ENCODE measurements at places on chromosomes 2 and 18. TPM values are rescaled to one million over a fixed set of nuclear protein-coding genes. Genes with fewer than 3 reads are reported as not detected.

DNA sequence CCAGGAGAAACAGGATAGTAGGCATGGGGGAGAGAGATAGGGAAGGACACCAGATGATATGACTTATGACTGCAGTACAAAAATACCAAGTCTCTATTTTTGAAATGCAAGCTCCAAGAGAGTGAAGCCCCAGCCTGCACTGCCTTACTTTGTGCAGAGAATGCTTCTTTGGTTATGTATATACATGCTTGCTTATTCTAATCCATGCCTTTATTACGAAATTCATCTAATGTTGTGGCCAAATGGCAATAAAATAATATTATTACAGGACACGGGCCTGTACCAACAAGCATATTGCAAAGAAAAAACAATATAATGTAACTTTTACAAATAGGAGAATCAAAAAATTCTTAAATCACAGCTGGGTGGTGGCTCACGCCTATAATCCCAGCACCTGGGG is 110.8 kb downstream of the BCL11A start:
- H3K27me3 ChIP-seq: no peaks in the 10 kb centered on the region
- no peak overlapping the region for H3K4me3 ChIP-seq
- no peak overlapping the region for H3K27ac ChIP-seq
- H3K36me3 ChIP-seq: no peaks in the 10 kb centered on the region
- H3K4me1 ChIP-seq: peaks cover 7% of the 10 kb centered on the region
- DNase-seq: no peak

CERKL gene
- not detected for total RNA-seq

DNA sequence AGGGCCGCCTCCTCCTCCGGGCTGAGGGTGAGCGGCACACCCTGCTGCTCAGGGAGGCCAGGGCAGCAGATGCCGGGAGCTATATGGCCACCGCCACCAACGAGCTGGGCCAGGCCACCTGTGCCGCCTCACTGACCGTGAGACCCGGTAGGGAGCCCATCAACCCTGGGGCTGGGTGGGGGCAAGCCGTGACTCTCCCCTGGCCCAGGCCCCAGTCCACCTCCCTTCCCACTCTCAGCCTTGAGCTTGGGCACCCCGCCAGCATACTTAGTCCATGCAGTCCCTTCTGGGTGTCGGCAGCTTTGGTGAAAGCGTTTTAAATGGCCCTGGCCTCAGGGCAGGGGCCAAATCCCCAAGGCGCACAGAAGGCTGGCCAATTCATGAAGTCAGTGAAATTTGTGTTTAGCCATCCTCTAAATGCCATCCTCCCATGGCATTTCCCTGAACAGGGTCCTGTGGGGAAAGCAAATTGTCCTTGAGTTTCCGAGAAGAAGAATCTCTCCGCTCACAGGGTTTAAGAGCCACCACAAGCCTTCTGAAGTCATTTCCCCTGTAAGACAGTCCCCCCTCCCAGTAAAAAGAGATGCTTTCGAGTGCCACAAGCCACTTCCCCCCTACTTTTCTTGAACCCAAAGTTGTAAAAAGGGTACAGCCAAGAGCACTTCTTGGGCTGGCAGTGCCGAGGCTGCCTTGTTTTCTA is 17.2 kb downstream of the SPEG start:
- DNase-seq: peak; percentile 77
- H3K4me1 ChIP-seq: peaks cover 34% of the 10 kb centered on the region
- peak overlapping the region; percentile 90 for H3K27ac ChIP-seq
- no peaks in the 10 kb centered on the region for H3K36me3 ChIP-seq

CKAP2L gene
- total RNA-seq: 0.29 TPM

- no peak for DNase-seq
- peaks cover 33% of the 10 kb centered on the region for H3K4me1 ChIP-seq
- peak overlapping the region; percentile 53 for H3K4me3 ChIP-seq
- H3K27me3 ChIP-seq: peaks cover 59% of the 10 kb centered on the region
- no peaks in the 10 kb centered on the region for H3K36me3 ChIP-seq
- no peak overlapping the region for H3K27ac ChIP-seq
These were observed 758 bp downstream of the LYPD1 start for GRCh38 chr2:132668987-132669907.

- DNase-seq: no peak
- no peak overlapping the region for H3K4me3 ChIP-seq
- H3K36me3 ChIP-seq: no peaks in the 10 kb centered on the region
- H3K27me3 ChIP-seq: no peaks in the 10 kb centered on the region
- no peak overlapping the region for H3K27ac ChIP-seq
These were observed 1582.2 kb upstream of the ACVR2A start for GRCh38 chr2:146262606-146263005.

KLHL41 gene
- 90.0 TPM for total RNA-seq
